NCI-H460 (cell line): ENCODE measurements at places on chromosomes 5 and 9. TPM values are rescaled to one million over a fixed set of nuclear protein-coding genes. Genes with fewer than 3 reads are reported as not detected.

GCNT4 gene
- total RNA-seq, result 0.06 and 0.22 TPM in 2 replicates

GRCh38 chr9:133301253-133302230 is 26.5 kb upstream of the ABO start:
- DNase-seq, result no peak

DNA sequence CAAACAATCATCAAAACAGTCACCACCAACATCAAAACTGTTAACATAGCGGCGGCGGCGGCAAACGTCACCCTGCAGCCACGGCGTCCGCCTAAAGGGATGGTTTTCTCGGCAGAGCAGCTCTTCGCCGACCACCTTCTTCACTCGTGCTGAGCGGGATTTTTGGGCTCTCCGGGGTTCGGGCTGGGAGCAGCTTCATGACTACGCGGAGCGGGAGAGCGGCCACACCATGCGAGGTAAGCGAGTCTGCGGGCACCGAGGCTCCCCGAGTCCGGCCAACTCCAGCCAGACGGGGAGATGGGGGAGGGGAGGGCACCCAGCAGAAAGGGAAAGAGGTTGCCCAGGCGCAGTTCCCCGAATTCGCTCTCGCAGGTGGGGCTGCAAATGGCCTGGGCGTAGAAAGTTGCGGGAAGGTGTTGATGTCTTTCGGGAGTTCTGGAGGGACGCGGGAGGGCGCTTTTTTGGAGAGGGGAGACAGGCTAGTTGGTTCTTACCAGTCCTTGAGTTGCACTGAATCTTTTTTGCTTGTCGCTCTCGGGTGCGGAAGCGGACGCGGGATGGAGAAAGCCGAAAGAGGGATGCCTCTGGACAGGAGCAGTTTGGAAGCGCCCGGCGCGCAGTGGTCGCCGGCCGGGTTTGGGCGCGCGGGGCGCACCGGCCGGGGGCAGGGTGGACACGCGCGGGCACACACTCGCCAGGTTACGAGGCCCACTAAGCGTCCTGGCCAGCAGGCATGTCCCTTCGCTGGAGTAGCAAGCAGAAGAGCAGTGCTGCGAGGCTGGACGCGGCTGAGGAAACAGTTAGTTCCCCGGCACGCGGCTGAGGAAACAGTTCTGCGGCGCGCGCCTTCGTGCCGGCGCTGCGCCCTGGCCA is 849 bp downstream of the RORB start:
- DNase-seq, result no peak

DNA sequence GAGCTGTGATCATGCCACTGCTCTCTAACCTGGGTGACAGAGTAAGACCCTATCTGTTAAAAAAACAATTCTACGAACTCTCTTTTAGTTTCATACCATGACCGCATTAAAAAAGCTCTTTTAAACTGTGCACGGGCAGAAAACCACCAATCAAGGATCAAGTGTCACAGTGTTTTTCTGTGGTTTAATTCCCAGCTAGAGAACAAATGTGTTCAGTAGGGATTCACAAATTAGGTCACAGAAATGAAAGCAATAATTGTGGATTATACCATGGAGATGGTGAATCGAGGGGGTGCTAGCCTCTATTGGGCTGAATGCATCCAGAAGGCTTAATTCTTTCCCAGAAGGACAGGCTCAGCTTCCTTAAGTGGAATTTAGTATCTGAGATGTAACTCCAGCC is 79.1 kb downstream of the ATG10 start:
- DNase-seq, result no peak

- no peak for DNase-seq
Measured at GRCh38 chr5:142800776-142801494, 30.8 kb downstream of the ARHGAP26 start.

PHF24 gene
- not detected in 2 replicates for total RNA-seq

DNA sequence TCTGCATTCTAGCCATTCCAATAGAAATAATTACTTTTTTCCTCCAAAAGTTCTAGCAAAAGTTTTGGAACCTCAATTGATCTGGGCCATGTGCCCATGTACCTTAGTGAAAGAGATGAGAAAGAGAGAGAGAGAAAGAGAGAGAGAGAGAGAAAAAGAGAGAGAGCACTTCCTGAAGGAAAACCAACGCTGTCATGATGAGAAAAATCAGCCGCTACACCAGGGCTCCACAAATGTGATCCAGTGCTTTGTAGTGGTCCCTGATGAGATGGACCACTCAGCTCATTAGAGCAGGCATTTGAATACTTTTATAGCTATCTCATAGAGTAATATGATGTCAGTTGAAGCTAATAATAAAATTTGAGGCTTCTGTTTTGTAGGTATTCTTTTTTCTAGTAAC is 7.7 kb upstream of the GAS1 start:
- DNase-seq, result no peak

- no peak for DNase-seq
Measured at GRCh38 chr9:69086769-69087168, 51.2 kb downstream of the FXN start.

- no peak for DNase-seq
Measured at GRCh38 chr5:89377767-89378455, 494.9 kb upstream of the MEF2C start.

NMUR2 gene
- not detected in 2 replicates for total RNA-seq
